ENCODE measurements at places on chromosomes 6 and 20. TPM values are rescaled to one million over a fixed set of nuclear protein-coding genes. Genes with fewer than 3 reads are reported as not detected.

The FAM83B gene
- total RNA-seq, result 0.64 TPM

The MUC21 gene
- total RNA-seq, result not detected

The KCNB1 gene
- 10.0 TPM for total RNA-seq

The CLIC1 gene
- 40.4 TPM for total RNA-seq

The TFAP2A gene
- total RNA-seq, result 17.1 TPM

The EYS gene
- 7.5 TPM for total RNA-seq

The MLIP gene
- total RNA-seq, result 6.3 TPM

All from cerebellum (tissue), 4 donors.